Fibroblast of lung (primary cell): ENCODE measurements at places on chromosomes 5 and 9. TPM values are rescaled to one million over a fixed set of nuclear protein-coding genes. Genes with fewer than 3 reads are reported as not detected.

FBXL17 gene
- total RNA-seq, result 8.3 and 8.7 TPM in 2 replicates

DNA sequence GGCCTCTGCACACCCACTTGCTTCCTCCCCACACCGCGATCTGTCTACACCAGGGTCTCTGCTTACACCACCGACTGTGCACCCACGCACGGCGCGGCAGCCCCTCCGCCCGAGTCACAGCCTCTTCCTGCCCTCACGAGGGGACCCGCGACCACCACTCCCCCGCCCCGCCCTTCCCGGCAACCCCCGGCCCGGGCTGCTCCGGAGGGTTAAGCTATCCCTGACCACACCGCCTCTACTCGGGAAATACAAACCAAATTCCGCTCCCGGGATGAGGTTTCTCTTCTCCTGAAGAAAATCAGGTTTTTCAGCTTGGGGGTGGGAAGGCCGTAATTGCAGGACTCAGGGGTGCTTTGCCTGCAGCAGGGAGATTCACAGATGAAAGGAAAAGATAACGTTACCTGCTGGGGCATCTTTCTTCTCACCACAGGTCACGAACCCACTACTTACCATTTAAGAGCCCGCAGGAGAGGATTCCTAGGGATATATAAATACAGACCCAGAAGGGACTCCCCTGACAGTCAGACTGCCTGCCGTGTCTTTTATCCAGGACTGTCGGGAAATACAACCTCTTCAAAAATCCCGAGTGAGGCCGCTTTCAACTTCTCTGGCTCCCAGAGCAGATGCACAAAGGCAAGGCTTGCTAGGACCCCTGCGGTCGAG is 63.5 kb downstream of the ROR2 start:
- no peak for DNase-seq
- H3K27me3 ChIP-seq, result no peaks in the 10 kb centered on the region
- H3K4me3 ChIP-seq, result no peak overlapping the region
- peaks cover 7% of the 10 kb centered on the region for H3K4me1 ChIP-seq
- H3K27ac ChIP-seq, result peak overlapping the region; percentile 68

DNA sequence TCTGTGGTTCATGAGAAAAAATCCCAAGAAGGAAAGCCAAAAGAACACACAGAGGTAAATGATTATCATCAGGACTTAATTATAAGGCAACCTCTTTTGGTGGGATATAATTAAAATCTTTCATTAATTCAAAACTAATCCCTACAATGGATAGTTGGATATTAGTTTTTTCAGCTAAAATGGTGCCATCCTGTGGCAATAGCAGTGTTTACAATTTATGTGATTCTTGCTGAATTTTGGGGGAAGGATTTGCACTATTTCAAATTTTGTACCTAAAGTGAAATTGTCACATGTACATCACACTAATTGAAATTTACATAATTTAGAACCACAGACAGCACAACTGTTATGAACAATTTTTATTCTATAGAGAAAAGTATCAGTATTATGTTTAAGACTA is 67.0 kb downstream of the CAST start:
- H3K36me3 ChIP-seq, result peaks cover 10% of the 10 kb centered on the region
- H3K4me3 ChIP-seq, result no peak overlapping the region
- no peak overlapping the region for H3K27ac ChIP-seq
- no peaks in the 10 kb centered on the region for H3K4me1 ChIP-seq
- H3K27me3 ChIP-seq, result no peaks in the 10 kb centered on the region

SPAAR gene
- total RNA-seq, result under 0.01 and 0.17 TPM in 2 replicates

DNA sequence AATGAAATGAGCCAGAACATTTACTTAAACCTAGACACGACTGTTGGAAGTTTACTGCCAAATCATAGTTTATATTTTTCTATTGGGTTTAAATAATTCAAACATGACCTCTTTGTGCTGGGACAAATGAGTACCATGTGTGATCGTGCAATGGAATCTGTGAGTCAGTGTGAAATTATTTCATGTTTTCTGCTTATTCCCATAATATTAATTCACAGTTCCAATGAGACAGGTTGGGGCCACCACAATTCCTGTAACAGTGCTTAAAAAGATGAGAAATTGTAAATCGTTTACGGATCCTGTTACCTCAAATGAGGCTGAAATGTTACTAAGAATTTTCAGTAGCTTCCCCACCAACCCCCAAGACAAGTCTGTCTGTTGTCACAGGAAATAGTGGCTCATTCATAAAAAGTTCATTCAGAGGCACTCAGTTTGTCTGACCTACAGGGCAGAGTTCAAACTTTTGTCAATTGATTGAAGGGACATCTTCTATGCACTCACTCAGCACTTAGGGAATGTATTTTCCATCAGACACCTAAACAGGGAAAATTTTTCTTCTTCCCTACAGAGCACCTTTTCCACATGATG is 563.9 kb upstream of the ADAMTS16 start:
- no peak overlapping the region for H3K4me3 ChIP-seq
- no peaks in the 10 kb centered on the region for H3K27me3 ChIP-seq
- no peaks in the 10 kb centered on the region for H3K4me1 ChIP-seq

GRCh38 chr9:132012704-132013357 is 66.8 kb downstream of the MED27 start:
- DNase-seq, result no peak
- H3K36me3 ChIP-seq, result no peaks in the 10 kb centered on the region
- H3K27ac ChIP-seq, result no peak overlapping the region
- H3K27me3 ChIP-seq, result no peaks in the 10 kb centered on the region
- H3K4me3 ChIP-seq, result no peak overlapping the region

DNA sequence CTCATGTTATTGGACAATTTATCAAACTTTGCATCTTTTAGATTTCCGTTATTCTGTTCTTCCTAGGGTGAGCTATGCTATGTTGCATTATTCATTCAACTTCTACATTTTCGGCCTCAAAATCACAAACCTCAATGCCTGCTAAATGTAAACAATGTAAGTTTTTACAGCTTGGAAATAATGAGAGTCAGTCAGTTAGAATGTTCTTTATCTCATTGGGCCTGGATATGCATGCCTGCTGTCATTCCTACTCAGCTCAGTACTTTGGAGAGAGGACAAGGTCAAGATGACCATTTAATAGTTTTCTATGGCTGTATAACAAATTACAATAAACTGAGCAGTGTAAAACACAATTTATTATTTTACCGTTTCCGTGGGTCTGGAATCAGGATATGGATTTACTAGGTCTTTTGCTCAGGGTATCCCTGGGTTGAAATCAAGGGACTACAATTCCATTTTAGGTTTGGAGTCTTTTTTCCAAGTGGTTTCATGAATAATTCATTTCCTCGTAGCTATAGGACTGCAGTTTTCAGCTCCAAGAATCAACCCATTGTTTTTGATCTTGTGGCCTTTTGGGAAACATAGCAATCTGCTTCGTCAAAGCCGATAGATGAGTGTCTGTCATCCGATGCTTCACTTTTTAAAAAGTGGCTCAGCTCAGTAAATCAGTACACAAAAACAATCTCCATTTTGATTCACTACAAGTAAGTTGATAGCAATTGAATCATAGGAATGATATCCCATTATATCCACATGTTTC is 1143.2 kb upstream of the CDH6 start:
- H3K4me3 ChIP-seq, result no peak overlapping the region
- no peaks in the 10 kb centered on the region for H3K27me3 ChIP-seq
- no peaks in the 10 kb centered on the region for H3K4me1 ChIP-seq

SOX30 gene
- total RNA-seq, result under 0.01 TPM in 1 of 2 replicates, not detected in the other

- no peaks in the 10 kb centered on the region for H3K4me1 ChIP-seq
- no peak overlapping the region for H3K27ac ChIP-seq
- DNase-seq, result no peak
- no peak overlapping the region for H3K4me3 ChIP-seq
- no peaks in the 10 kb centered on the region for H3K27me3 ChIP-seq
- H3K36me3 ChIP-seq, result peaks cover 2% of the 10 kb centered on the region
Measured at GRCh38 chr5:138914338-138914737, 39.2 kb upstream of the LRRTM2 start.

- no peaks in the 10 kb centered on the region for H3K4me1 ChIP-seq
- H3K4me3 ChIP-seq, result no peak overlapping the region
- H3K27me3 ChIP-seq, result no peaks in the 10 kb centered on the region
- no peak for DNase-seq
- H3K27ac ChIP-seq, result no peak overlapping the region
Measured at GRCh38 chr9:28389411-28389810, 816.1 kb upstream of the C9orf72 start.

DNA sequence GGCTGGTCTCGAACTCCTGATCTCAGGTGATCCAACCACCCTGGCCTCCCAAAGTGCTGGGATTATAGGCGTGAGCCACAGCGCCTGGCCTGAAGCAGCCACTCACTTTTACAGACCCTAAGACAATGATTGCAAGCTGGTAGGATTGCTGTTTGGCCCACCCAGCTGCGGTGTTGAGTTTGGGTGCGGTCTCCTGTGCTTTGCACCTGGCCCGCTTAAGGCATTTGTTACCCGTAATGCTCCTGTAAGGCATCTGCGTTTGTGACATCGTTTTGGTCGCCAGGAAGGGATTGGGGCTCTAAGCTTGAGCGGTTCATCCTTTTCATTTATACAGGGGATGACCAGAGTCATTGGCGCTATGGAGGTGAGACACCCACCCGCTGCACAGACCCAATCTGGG is 1.5 kb downstream of the CA9 start:
- no peak for DNase-seq
- H3K27ac ChIP-seq, result no peak overlapping the region
- H3K36me3 ChIP-seq, result no peaks in the 10 kb centered on the region
- peaks cover 8% of the 10 kb centered on the region for H3K4me1 ChIP-seq
- H3K27me3 ChIP-seq, result no peaks in the 10 kb centered on the region
- no peak overlapping the region for H3K4me3 ChIP-seq

DNA sequence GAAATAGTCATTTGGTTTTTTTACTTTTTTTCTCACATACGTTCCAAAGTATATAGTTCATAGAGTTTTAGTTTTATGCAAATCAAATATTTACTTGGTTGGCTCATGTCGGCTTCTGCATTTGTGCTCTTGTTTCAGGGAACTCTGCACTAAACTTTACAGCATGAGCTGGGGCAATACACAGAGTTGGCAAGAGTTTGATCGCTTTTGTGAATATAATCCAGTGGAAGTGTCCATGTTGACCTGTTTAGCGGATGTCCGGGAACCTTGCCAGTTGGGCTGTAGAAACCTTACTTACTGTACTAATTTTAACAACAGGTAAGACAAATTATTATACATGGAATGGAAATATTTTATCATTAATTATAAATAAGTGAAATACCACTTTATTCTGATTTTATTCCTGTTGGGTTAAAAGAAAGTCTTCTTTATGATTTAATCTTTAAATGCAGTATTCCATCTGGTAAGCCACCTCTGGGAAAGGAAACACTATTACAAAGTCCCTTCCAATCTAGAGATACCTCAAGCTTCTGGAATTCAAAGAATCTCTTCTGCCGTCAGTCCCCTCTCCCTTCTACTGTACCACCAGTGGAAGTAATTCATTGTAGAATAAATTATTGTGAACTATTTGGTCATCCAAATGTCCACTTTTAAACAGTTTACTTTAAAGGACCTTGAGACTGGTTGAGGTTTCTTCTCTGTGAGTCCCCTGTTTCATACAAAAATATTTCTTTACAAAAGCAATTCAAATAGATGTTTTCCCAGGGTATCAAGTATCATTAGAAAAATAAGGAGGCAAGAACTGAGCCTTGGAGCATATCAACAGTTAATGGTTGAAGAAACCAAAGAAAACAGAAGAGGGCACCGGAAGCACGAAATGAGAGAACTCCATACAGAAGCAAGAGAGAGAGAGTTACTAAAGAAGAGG is 45.2 kb upstream of the GLIPR2 start:
- H3K4me3 ChIP-seq, result no peak overlapping the region
- H3K36me3 ChIP-seq, result peaks cover 5% of the 10 kb centered on the region
- H3K27me3 ChIP-seq, result no peaks in the 10 kb centered on the region
- DNase-seq, result peak; percentile 90
- H3K4me1 ChIP-seq, result peaks cover 14% of the 10 kb centered on the region
- H3K27ac ChIP-seq, result peak overlapping the region; percentile 72

DNA sequence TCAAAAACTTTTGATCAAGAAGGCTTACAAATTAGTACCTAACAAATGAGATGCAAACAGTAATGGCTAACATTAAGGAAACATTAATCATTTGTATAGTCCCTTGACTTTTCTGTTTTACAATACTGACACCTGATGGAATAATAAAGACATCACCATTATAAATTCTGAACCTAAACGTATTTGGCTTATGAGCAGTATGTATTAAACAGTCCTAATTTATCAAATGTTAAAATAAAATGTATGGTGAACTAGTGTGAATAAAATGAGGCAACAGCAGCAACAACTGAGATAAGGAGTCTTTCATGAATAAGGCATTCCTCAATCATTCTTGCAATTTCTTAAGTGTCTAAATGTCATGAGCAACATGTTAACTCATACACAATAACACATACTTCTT is 6.0 kb downstream of the PUM3 start:
- no peaks in the 10 kb centered on the region for H3K27me3 ChIP-seq
- H3K4me3 ChIP-seq, result no peak overlapping the region
- H3K4me1 ChIP-seq, result peaks cover 10% of the 10 kb centered on the region
- no peak for DNase-seq
- H3K27ac ChIP-seq, result peak overlapping the region; percentile 33

DNA sequence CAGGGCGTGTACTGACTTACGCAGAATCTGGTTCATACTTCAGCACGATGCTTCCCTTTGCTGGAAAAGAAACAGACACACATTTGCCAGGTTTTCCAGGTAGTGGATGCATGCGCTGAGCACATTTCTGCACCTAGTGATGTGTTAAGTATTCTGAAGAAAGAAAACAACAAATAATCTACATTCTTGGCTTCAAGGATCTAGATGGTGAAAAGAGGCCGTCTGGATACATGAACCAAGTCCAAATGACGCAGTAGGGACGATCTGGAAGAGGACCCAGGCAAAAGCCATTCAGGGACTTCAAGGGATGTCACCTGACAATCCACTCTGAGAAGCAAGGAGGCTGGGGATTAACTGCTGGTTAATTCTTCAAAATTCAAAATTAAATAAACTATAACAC is 30.4 kb downstream of the NSUN2 start:
- H3K4me1 ChIP-seq, result no peaks in the 10 kb centered on the region
- H3K27ac ChIP-seq, result no peak overlapping the region
- DNase-seq, result no peak
- H3K36me3 ChIP-seq, result peaks cover 26% of the 10 kb centered on the region
- no peak overlapping the region for H3K4me3 ChIP-seq
- no peaks in the 10 kb centered on the region for H3K27me3 ChIP-seq

PCDHGB6 gene
- 3.9 and 4.3 TPM in 2 replicates for total RNA-seq

DNA sequence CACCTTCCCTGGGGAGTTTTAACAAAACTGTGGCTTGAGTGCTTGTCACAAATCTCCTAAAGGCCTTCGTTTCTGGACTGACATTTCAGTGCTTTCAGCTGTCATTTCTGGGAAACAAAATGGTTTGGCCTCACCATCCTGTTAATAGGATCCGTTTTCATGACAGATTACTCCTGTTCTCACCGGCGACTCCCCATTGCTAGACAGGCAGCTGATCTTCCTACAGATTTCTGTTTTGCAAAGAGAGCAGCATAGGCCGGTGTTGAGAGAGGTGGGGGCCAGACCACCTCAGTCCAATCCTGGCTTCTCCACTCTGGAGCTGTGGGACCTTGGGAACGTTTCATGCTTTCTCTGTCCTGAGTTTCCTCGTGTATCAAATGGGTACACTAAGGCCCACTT is 75.5 kb upstream of the OTULINL start:
- no peaks in the 10 kb centered on the region for H3K27me3 ChIP-seq
- peaks cover 54% of the 10 kb centered on the region for H3K36me3 ChIP-seq
- no peak overlapping the region for H3K4me3 ChIP-seq
- H3K27ac ChIP-seq, result no peak overlapping the region
- DNase-seq, result no peak
